ENCODE measurements at places on chromosomes 11 and 22. TPM values are rescaled to one million over a fixed set of nuclear protein-coding genes. Genes with fewer than 3 reads are reported as not detected.

DNA sequence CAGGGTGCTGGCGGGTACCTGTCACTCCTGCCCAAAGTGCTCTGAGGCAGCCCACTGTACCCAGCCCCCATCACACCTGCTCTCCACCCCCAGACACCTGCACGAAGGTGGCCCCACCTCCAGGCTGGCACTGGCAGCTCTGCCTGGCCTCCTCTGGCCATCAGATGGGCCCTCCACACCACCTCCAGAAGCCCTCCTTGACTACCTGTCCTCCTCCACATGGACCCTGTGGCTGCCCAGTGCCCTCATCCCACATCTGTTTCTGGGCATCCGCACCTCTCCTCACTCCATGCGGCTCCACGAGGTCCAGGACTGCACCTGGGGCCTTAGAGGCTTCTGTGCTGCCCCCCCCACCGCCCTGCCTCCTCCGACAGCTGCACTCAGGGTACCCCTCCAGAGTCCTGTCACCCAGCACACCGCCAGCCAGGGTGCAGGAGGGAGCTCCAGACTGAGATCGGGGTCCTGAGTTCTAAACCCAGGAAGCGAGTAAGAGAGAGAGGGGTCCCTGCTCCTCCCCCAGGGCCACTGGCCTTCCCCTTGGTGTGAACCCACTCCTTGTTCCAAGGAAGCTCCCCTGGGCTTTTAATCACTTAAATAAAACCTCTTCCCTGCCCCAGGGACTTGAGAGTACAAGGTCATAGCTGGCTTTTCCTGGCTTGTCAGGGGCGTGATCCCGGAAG, 1.7 kb downstream of the CTSD start:
- no peak for DNase-seq

DNA sequence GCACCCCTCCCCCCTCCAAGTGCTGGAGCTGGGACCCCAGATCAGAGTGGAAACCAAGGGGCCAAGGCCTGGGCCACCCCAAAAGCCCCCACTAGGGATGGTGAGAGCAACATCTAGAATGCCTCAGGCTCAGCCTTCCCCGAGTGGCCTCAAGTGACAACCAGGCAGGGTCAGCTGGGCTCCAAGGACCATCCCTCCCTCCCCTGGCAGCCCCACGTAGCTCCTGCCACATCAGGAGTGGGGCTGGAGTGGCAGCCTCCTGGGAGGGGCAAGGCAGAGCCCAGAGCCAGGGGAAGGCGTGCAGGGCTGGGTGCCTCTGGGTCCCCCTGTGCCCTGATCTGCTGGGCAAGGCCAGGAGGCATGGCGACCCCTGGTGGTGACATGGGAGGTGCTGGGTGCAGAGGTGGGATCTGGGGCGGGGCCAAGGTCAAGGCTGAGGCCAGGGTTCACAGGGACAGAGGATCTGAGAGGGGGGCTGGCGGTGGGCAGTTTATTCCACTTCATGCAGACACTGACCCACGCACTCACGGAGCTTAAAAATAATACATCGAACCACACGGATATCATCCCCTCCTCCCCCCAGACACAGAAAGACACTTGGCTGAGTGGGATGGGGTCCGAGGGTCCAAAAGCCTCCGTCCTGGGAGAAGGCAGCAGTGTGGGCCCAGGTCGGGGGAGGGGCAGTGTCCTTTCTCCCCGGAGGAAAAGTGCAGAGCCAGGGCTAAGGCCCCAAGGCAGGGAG, 15.8 kb upstream of the EHD1 start:
- peak; percentile 95 for DNase-seq

- no peak for DNase-seq
Observed at GRCh38 chr11:134532131-134532920, 120.3 kb upstream of the B3GAT1 start.

- DNase-seq = no peak
Observed at GRCh38 chr11:21636561-21636960, 556.3 kb upstream of the ANO5 start.

DNA sequence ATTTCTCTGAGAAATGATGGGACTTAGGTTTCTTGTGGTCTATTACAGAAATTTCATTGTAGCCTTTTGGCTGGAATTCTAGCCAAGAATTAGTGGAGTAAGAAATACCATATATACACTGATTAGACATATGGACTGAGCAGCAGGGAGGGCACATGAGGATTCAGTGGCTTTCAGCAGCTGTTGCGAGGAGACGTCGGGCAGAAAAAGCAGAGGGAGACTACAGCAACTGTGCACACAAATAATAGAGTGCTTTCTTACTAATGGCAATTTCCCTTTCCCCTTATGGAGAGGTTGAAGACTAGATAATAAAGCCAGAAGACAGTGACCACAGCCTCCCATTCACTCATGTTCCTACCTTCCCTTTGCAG, 35.4 kb upstream of the CCDC34 start:
- no peak for DNase-seq

DNA sequence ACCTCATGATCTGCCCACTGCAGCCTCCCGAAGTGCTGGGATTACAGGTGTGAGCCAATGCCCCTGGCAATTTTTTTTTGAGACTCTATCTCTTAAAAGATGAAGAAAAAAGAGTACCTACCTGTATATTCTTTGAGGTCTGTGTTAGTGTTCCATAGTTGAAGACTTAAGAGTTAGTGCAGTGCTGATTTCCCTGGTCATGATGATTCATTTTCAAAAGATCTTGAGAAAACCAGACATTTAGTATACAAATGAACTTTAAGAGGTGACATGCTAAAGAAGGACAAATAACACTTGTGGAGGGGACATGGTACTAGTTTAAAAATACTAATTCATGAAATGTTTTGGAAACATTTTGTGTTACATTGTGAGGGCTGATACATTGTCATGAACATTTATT, 17.7 kb downstream of the CBL start:
- DNase-seq = no peak

DNA sequence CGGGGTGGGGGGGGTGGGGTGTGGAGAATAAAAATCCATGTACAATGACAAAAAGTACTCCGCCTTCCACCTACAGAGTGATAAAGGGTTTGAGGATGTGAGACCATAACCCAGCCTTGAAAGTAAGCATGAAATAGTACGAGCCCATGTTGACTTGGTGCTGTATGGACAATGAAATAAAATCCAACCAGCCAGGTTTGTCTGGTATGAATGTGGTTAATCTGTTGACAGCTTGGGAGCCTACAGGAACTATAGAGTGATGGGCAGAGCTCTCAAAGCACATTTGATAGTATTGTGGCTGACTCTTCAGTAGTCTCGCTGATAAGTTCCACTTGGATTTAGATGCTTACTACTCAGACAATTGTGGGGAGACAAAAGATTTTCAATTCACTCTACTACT, 48.8 kb upstream of the CD44 start:
- DNase-seq = no peak

DNA sequence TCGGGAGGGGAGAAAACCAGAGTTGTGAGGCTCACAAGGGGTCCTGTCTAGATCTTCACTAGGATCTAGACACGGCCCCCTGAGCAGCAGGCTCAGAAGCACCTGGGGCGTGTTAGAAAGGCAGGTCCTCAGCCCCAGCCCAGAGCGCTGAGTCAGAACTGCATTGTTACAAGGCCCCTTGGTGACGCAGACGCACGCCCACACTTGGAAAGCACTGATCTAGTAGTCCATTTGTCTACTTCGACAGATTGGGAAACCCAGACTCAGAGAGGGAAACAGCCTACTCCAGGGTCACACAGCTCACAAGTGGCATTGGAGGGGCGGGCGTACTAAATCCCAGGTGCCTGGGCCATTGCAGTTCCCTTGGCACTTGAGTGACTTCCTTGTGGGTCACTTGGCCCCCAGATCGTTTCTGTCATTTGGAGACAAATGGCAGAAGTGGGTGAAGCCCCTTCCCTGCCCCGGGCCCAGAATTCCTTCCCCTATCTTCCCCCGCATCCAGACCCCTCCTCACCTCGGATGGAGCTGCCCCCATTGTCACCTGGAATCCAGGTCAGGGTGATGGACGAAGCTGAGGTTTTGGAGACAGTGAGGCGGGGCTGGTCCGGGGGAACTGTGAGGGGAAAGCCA, 110.8 kb downstream of the CEP164 start:
- no peak for DNase-seq

DNA sequence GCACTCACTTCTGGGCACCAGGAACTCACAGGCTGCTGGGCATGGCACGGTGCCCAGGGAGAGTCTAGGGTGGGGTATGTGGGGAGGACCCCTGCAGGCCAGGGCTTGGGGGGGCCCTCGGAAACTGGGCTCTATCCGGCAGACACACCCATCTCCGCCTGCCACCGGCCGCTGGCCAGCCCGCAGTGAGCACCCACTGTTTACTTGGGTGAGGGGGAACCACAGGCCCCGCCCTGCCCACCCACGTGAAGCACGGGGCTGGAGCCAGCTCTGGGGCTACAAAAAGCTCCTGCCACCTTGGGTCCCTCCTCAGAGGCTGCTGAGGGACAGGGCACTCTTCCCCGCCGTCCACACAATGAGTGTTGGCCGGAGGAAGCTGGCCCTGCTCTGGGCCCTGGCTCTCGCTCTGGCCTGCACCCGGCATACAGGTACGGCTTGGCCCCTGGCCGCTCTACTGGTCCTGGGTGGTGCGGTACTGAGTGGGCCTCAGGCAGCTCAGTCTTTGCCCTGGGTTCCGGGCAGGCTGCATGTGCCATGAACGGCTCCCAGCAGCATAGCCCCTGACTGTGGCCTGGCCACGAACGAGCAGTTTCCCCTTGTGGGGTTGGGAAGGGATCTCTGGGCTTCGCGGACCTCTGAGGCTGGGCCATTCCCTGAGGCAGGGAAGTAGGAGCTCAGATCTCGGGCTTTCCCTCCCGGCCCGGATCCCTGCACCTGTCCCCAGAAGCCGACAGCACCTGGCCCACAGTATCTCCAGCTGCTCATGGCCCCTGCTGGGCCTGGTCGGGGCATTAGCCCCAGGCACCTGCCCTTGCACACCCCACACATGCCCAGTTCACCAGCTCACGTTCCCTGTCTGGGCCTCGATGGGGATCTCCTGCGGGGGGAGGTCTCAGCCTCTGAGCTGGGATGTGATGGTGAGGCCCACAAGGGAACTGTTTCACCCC, at the start of gene MUC5AC:
Gene MUC5AC, plus strand, starts transcription at position 309 of the 947 bp plus-strand sequence. Its CDS starts 47 bp downstream, at position 356.
- no peak for DNase-seq

GRCh38 chr22:44586351-44586990, 88.4 kb upstream of the RTL6 start:
- no peak for DNase-seq

DNA sequence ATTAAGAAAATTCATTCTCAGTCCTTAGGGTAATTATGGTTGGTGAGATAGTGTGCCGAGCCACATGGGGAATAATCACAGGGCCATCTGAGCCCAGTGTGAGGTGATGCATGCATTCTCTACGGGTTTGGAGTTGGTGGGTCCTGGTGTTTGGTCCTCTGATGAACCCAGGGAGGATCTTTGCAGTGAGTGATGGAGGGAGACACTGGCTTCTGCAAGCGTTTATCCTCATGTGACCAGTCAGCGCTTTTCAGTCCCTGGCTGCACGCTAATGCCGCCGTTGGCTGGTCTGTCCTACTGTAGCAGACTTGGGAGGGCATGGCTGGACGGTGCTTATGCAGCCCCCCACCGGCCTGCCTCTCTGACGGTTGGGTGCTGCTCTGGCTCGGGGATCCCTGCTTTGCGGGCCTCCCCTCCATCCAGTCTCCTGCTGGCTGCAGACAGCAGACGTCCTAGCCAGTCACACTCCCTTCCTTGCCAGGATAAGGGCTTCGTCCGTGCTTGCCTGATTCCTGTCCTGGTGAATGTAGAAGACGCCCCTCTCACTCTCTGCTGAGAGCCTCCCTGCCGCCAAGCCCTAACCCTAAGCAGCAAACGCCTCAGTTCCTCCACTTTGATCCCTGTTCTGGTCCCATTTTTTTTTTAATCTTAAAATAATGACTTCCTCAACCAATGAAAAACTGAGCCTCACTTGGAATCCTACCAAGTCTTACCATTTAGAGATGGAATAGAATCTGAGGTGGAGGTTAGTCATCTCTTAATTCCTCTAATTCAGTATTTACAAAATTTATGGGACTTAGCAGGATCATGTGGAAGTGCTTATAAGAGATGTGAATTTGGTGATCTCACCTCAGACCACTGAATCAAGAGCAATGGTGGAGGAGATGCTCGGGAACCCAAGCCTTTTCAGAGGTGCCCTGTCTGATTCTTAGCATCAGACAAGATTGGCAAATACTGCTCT, 143.7 kb upstream of the SORL1-AS1 start:
- no peak for DNase-seq

DNA sequence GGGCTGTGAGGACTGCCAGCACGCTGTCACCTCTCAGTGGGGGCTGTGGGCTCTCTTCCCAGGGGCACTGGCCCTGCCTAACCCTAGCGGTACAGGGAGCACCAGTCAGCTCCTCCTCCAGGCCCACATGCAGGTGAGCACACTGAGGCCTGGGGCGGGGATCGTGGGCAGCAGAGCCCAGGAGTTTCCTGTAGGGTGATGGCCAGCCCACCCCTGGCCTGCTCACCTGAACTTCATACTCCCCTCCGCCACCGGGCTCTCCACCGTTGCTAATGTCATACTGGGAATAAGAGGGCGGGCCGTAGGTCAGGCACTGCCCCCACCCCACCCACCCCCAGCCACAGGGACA, 10.0 kb upstream of the TREH start:
- no peak for DNase-seq

GRCh38 chr22:49633010-49633324, 194.7 kb downstream of the BRD1 start:
- DNase-seq = no peak

- peak; percentile 95 for DNase-seq
Observed at GRCh38 chr22:38755155-38755910, 465 bp downstream of the SUN2 start.

DNA sequence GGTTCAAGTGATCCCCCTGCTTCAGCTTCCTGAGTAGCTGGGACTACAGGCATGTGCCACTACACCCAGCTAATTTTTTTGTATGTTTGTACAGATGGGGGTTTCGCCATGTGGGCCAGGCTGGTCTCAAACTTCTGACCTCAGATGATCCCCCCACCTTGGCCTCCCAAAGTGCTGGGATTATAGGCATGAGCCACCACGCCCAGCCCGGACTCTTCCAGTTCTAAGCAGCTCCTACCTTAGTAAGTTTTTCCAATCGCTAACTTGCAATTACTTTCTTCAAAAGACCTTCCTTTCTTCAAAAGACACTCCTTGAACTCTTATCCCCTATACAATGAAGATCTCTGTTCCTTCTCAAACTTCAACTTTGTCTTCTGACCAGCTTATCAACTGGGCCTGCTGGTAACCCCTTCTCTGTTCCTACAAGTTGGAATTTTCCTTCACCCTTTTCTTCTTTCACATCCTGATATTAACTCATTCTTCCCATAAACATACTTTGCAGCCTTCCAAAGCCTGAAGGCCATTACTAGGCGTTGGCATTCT, 25.8 kb downstream of the RBFOX2 start:
- no peak for DNase-seq

DNA sequence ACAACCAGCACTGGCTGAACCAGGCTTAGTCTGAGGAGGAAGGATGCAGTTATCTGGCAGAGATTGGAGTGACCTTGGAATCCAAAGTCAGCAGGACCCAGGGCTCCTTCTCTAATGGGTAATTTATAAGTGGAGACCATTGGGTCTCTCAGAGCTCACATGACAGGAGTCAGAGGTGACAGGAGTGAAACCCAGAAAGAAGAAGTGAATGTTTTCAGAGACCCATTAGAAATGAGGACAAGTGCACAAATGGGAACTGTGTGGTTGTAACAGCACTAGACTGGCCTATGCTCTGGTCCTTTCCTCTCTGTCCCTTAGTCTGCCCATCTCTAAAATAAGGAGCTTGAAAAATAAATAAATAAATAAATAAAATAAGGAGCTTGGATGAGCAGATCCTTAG, 107.4 kb downstream of the SERGEF start:
- no peak for DNase-seq

TBX1 gene
- 1.1 TPM for total RNA-seq

FOLR1 gene
- not detected for total RNA-seq

DKK3 gene
- 44.9 TPM for total RNA-seq

SLC35E4 gene
- 13.5 TPM for total RNA-seq

IGSF9B gene
- 2.6 TPM for total RNA-seq

MMP1 gene
- total RNA-seq = not detected

SLC22A25 gene
- total RNA-seq = not detected

Data from transverse colon (tissue), 4 donors.